ENCODE measurements at places on chromosomes 13 and 19.

DNA sequence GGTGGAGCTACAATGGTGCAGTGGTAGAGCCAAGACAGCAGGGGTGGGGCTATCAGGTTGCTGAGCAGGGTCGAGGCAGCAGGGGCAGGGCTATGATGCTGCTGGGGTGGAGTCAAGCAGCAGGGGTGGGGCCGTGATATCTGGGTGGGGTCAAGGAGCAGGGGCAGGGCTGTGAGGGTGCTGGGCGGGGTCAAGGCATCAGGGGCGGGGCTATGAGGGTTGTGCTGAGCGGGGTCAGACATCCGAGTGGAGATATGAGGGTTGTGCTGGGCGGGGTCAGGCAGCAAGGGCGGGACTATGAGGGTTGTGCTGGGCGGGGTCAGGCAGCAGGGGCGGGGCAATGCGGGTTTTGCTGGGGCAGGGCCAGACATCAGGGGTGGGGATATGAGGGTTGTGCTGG is 14.7 kb downstream of the HCN2 start:
- no peak for DNase-seq

DNA sequence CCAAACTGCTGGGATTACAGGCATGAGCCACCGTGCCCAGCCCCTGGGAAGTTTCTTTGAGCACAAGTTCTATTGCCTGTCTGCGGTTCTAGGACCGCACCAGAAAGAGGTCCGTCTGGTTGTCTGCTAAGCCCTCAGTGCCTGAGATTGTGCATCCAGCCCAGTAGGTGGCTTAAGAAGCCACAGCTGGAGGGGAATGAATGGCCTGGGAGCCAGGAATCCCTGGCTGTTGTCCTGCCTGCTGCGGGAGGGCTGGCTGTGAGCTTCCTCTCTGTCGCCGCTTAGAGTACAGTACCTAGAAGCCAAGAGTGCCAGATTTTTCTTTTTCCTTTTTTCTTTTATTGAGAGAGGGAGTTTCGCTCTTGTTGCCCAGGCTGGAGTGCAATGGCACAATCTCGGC is 4.2 kb upstream of the TYK2 start:
- DNase-seq = no peak

- no peak for DNase-seq
Measured at GRCh38 chr13:107767119-107767518, 448.2 kb downstream of the LIG4 start.

- DNase-seq = no peak
Measured at GRCh38 chr19:2540646-2541454, 64.9 kb downstream of the GADD45B start.

DNA sequence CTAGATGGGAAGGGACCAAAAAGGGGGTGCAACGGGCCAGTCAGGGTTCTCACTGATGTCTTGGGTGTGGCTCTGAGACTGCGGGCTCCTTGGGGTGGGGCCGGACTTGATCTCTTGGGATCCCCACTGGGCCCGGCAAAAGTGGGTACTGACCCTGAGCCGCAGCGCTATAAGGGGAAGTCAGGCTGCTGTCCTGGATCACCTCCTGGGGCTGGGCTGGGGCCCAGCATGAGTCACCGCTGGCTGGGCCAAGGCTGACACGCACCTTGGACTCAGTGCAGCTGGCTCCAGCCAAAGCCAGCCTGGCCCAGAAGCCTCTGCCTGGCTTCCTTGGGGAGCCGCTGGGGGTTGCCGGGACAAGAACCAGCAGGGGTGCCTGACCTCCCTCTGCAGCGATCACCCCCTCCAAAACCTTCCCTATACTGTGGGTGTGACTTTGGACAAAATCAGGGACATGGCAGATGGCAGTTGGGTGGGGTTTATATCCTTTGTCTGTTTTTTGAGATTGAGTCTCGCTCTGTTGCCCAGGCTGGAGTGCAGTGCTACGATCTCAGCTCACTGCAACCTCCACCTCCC is 617 bp upstream of the IQCN start:
- peak; percentile 83 for DNase-seq

DNA sequence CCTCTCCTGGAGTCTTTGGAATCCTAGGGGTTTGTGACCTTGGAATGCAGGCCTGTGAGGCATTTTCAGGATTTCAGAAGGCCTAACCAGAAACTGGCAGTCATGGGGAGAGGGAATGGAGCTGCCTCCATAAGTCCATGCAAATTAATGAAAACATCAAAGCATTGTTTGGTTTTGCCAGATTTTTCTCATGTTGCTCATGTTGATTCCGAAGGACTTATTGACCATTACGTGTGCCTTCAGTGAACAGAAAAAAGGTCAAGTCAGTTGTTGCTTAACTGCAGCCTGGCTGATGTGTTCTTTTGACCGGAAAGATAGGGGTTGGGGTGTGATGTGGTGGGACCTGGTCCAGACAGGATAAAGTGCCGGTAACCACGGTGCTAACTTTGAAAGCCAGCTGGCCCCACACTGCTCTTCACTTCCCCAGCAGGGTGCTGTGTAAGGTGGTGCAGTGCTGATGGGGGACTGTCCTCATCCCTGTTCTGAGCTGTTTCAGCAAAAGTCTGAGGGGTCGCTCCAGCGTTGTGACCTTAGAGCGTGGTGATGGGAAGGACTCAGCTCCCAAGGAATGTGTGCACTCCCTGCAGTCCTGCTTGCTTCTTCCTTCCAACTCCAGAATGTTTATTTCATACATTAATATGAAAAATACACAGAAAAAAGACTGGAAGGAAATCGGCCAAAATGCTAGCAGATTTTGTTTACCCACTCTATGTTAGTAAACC is 3.5 kb downstream of the RNF113B start:
- no peak for DNase-seq

- DNase-seq = no peak
Measured at GRCh38 chr19:7575434-7576040, 20.1 kb upstream of the CAMSAP3 start.

DNA sequence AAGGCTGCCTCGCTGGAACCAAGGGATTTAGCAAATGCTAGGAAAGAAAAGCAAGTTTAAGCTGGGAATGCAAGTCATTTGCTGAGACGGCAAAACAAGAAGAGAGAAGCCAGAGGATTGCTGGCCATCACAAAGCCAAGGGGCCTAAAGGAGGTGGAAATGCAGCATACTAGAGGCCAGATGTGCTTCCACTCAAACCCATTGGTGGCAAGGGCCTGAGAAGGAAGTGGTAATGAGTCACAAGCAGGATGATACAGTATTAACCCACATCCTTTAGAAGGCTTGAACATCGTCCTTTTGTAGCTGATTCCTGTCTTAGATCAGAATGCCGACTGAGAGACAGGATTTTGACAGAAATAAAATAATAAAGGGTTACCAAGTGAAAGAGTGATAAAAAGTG is 68.2 kb downstream of the ITGBL1 start:
- DNase-seq = no peak

GRCh38 chr13:70729369-70729768 is 621.1 kb upstream of the KLHL1 start:
- no peak for DNase-seq

DNA sequence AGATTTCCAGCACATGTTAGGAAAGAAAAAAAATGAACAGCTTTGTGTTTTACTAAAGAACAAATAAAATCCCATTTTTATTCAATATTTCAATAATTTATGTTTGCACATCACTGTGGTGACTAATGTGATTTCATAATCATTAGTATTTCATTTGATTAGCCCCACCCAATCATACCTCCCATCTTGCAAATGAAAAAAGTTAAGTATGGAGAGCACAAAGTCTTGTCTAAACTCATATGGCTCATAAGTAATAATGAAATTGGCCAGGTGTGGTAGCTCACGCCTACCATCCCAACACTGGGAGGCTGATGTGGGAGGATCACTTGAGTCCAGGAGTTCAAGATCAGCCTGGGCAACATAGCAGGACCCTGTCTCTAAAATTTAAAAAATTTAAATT is 3.8 kb downstream of the ZNF490 start:
- no peak for DNase-seq

DNA sequence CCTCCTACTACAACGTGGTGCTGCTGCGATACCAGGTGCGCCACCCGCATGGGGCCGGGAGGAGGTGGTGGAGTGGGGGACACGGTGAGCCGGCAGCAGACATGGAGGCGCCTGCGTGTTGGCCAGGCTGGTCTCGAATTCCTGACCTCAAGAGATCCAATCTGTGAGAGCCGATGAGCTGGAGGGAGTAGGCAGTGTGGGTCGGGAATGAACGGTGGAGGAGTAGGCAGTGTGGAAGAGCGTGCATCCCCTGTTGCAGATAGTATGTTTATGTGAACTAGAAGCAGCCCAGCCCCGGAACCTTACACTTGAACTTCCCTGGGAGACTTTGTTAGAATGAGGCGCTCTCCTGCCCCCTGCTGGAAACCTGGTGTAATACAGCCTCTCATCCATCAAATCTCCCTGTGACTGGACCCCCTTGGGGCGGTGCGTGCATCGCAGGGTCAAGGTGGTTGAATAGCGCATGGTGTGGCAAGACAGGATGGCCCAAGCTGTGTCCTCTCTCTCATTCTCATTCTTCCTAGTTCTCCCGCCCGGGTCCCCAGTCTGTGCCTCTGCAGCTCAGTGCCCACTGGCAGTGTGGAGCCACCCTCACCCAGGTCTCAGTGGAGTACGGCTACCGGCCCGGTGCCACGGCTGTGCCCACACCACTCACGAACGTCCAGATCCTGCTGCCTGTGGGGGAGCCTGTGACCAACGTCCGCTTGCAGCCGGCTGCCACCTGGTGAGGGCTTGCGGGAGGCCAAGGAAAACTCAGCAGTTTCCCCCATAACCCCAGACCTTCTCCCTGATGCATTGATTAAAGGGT is 10.5 kb upstream of the B3GNT3 start:
- peak; percentile 70 for DNase-seq

GRCh38 chr19:2048959-2049740 is 1.9 kb downstream of the MKNK2 start:
- DNase-seq = no peak

- DNase-seq = no peak
Measured at GRCh38 chr13:87444135-87444534, 227.0 kb upstream of the SLITRK5 start.

DNA sequence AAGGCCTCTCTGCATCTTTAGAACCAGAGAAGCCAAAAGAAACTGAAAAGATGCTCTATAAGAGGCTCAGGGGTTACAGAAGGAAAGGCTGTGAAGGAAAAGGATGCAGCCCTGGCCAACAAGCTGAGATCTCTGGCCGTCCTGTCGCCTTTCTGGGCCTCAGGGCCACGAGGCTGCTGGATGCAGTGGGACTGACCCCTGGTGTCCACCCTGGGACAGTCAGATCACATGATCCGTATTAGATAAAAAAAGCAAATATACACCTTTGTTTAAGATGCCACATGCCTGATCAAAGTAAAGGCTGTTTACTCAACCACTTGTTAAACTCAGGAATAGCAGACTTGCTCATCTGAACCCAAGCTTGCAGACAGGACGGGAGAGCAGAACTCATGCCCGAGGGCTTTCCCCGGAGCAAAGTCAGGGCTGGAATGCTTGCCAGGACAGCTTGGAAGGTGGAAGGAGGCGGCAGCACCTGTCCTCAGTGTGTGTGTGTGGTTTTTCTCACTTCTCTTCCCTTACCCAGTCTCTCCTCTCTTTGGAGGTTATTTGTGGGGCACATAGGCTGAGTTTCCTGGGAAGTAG is 206.5 kb upstream of the TSHZ3 start:
- no peak for DNase-seq

DNA sequence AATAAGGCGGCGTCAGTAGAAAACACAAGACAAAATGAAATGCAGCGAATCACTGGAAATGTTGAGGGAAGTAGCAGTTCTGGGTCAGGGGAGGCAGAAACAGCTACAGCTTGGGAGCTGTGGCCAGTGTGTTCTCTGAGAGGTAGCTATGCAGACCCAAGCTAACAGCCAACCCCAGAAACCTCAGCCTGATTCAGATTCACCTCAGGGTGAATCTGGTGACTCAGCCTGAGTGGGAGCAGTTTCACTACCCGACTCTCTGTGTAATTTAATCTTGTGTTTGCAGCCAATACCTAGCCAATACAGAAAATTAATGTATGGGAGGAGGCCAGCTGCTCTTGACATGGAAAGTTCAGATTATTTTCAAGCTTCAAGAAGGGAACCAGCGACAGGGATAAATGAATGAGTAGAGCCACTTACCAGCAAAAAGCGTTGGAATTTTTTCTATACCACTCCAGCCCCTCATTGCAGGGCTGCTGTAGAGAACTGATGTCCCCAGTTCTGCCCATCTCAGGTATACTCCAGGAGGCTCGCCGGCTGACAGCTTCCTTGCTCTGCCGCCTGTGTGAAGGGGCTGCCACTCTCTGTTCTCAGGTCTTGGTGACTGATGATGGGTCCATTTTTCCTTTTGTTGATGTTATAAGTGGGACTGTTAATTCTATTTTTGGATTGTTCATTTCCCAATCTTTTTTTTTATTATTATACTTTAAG is 8.9 kb downstream of the IGFL3 start:
- no peak for DNase-seq

DNA sequence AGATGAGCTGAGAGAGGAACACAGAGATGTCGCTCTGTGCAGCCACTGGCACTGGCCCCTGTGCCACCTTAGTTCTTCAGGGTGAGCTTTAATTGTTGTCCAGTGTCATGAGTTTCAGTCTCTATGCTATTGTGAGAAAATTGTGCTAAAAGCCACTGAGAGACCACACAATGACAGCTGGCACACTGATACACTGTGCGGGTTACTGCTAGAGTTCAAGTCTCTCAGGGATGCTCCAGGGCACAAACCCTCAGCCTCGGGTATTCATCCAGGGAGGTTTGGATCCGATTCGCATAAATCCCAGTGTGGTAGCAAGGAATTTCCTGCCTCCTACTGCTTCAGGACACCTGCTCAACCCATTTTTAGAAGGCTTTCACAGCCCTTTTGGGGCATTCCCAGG is 68.1 kb upstream of the EDNRB start:
- no peak for DNase-seq

DNA sequence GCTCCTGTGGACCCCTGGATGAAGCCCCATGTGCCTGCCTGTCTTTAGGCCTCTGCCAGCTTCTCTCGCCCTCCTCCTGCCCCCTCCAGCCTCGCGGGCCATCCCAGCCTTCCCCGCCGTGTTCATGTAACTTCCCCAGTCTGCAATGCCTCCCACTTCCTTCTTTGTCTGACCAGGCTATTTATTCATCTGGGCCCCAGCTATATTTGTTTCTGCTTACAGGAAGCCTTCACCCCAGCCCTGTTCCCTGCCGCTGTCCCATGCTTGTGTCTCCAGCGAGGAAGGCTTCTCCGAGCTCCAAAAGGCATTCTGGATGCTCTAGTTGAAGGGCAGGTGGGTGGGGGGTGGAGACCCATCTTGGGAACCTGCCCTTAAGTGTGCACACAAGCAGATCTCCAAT is 7.9 kb upstream of the C3 start:
- no peak for DNase-seq

- no peak for DNase-seq
Measured at GRCh38 chr19:43809762-43810696, 7.8 kb upstream of the LYPD5 start.

- DNase-seq = no peak
Measured at GRCh38 chr13:113509989-113510388, 19.5 kb upstream of the DCUN1D2 start.

DNA sequence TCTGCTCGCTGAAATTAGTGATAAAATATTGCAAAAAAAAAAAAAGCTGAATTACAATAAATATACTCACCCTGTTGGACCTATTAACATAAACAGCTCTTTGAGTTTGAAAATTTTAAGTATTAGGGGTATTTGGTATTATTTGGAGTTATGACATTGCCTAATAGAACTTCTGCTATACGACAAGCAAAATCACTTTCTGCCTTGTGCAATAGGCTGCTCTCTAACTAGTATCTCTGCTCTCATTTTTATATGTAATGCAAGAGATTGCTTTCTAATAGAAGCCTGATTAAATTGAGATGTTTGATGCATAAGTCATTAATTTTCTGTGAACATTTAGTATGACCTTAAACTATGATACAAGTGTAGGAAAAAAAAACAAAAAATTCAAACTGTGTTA is 5.3 kb downstream of the RGS9BP start:
- no peak for DNase-seq

- DNase-seq = no peak
Measured at GRCh38 chr13:43564952-43565351, 221.8 kb downstream of the ENOX1 start.
